HuH-7 (cell line): ENCODE measurements at places on chromosomes 2 and 18.

GRCh38 chr2:33136056-33136455 is 189.3 kb downstream of the LTBP1 start:
- no peak for DNase-seq

DNA sequence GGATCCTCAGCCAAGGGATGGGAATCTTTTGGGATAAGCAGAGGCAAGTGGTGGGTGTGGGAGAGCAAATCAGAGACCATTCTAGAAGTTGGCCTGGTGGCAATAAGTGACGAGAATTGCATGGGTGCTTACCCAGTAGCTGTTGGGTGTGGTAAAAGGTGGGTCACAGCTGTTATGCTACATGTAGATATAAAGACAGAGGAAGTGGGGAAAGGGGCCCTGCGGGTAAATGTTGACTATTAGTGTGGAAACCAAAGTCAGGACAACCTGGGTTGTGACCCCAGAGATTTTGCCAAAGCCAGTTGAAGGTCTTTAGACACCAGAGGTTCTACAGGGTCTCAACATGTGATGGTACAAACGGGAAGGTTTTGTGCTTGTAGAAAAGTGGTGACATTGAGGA is 443.6 kb upstream of the HNRNPA3 start:
- no peak for DNase-seq

DNA sequence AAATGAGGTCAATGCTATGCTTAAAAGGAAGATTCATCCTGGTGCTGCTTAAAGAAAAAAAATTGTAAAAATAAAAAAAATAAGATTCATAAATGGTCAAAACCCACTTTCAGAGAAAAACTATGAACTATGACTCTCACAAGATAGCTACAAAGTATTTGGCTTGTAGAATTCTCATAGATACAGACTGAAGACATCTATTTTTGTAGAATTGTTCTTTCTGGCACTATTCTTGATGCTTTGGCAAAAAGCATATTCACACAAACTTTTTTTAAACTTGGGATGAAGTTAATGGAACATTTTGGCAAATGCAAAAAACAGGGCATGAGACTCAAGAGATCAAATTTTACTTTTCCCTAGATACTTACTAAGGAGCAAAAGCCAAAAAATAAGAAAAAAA is 12.5 kb upstream of the ANKRD29 start:
- no peak for DNase-seq

DNA sequence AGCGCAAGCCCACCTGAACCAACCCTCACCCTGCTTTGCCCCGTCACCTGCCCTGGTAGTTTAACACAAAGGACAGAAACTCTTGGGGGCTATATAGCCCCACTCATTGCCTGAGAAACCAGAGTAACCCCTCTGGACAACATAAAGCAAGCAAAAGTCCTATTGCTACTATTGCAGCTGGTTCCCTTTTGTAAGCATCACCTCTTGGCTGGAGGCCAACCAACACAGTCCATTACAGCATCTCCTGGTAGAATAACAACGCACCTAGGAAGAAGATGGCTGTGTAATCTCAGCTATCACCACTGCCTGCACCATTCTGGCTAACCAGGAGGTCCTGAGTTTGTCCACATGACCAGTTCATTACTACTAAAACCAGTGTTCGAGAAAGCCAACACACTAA is 36.4 kb downstream of the FLACC1 start:
- DNase-seq: no peak

- no peak for DNase-seq
These were observed 259.1 kb downstream of the LNPK start for GRCh38 chr2:175743011-175743410.

DNA sequence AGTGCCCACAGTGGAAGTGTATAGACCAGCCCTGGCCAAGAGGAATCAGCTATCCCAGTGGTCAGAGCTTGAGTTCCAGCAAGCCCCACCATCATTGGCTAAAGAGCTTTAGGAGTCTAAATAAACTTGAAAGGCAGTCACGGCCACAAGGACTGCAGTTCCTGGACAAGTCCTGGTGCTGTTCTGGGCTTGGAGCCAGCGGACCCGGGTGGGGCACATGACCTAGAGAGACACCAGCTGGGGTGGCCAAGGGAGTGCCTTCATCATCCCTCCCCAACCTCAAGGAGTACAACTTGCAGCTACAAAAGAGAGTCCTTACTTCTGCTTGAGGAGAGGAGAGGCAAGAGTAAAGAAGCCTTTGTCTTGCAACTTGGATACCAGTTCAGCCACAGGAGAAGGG is 439.8 kb upstream of the TMEFF2 start:
- no peak for DNase-seq

GRCh38 chr2:88187927-88188326 is 17.8 kb downstream of the THNSL2 start:
- no peak for DNase-seq

DNA sequence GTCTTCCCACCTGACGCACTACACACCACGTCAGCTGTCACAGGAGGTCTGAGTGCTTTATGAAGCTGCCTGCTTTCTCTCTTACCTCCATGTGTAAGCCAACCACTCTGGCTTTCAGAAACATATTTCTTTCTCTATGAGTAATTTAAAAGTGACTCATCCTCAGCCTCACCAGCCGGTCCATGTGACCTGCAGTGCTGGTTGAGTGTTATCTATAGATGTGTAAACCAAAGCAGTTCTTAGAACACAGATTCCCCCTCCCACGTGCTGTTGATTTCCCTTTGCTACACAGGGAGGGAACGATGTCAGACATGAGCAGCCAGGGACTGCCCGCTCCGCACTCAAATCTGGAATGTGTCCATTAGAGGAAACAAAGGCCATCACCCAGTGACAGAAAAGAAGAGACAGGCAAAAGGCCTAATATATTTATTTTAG is 157.8 kb downstream of the BCL2 start:
- DNase-seq: no peak

- DNase-seq: no peak
These were observed 24.9 kb upstream of the CD8A start for GRCh38 chr2:86815611-86816010.

GRCh38 chr18:41579185-41579584 is 375.8 kb upstream of the PIK3C3 start:
- no peak for DNase-seq

GRCh38 chr2:85867556-85868292 is 21.1 kb downstream of the ST3GAL5 start:
- no peak for DNase-seq

DNA sequence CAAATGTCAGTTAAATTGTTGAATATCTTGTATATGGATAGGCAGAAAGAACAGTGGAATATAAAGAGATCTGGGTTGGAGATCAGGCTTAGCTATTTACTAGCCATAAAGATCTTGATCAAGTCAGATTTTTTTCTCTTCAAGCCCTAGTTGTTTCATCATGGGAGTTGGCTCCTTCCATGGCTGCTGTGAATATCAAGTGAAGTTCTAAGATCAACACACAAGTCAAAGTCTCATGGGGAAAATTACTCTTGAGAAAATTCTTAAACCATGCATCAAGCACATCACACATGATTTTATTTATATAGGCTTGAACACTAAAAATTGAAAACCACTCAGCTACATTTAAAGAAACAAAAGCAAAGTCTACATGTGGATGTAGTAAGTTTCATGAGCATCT is 79.8 kb downstream of the C1D start:
- no peak for DNase-seq

GRCh38 chr2:71891719-71892422 is 255.8 kb downstream of the CYP26B1 start:
- DNase-seq: no peak

- DNase-seq: no peak
These were observed 44.3 kb downstream of the SPRED2 start for GRCh38 chr2:65388051-65388531.

GRCh38 chr2:222176890-222177289 is 121.9 kb downstream of the PAX3 start:
- DNase-seq: no peak

GRCh38 chr2:12277241-12278034 is 439.3 kb upstream of the TRIB2 start:
- DNase-seq: no peak

DNA sequence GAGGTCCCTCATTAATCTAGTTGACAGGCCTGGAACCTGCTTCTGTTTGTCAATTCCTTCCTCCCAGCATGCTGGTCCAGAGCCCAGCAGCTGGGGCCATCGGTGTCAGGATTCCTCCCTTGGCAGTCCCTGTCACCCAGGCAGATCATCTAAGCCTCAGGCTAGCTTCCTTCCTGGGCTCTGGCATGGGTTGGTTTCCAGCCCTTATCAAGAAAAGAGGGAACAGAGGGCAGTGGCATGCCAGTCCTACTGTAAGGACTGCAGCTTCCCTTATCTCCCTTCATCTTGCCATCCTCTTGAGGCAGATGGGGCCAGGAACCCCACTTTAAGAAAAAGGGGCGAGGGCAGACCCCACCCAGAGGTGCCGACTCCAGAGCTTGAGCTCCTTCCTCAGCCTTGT is 10.9 kb upstream of the KCNK3 start:
- no peak for DNase-seq

DNA sequence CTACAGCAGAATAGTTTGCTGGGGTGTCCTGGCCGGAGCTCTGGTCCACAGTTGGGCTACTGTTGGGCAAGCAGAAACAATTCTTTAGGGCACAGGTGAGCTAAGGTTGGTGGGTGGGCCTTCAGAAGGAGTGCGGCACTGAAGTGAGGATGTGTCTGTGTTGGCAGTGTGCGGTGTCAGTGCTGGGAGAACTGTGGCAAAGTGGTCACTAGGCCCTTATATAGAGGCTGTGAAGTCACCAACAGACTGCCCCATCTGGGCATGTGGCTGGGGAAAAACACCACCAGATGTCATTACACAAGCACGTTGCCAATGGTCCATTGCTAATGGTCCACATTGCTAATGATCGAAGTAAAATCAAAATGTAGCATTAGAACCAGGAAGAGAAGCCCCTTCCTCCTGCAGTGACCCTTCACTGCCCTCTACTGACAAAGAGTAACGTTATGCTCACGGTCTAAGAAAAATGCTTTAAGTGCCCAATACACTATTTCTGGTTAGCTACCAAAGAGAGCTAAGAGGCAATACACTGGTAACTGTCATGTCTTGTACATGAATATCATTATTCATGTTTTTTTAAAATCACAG is 21.3 kb downstream of the SCN1A start:
- peak; percentile 20 for DNase-seq

- peak; percentile 63 for DNase-seq
These were observed 95.4 kb downstream of the LAMA1 start for GRCh38 chr18:7021994-7022840.

DNA sequence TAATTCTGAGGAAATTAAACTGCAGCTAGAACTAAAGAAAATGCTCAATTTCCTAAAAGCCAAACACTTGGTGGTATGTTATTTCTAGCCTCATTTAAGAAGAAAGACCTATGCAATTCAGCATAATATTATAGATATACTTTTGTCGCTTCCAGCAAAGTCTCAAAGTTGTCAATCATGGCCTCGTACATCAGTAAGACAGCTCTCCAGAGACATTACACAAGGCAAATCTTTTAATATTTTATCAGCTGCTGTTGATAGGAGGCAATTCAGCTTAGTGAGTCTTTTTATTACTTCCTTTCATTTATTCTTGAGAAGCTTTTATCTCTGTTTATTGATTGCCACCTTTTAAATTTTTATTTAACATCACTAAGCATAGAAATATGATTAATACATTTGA is 294.3 kb downstream of the FSIP2 start:
- DNase-seq: no peak

- no peak for DNase-seq
These were observed 184.2 kb upstream of the ZEB2 start for GRCh38 chr2:144703852-144704708.

DNA sequence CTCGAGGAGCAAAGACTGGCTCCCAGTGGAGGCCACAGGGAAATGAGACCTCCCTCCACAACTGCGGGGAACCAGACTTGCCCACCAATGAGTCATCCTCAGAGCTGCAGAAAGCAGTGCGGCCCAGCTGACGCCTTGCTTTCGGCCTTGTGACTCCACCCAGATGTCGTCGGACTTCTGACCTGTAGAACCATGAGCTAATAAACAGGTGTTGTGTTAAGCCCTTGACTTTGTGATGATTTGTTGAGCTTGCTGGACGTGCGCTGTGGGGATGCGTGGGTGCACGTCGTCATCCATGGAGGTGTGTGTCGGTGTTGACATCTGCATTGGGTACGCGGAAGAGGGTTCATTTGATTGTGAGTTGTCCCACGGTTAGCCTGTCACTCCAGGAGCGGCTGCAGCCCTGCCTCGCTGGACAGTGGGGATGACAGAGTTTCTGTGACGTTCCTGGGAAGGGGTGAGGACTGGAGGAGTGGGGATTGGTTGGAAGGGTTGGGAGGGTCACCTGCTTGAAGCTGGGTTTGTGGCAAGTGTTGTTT is 154.1 kb downstream of the SH3BP4 start:
- no peak for DNase-seq

DNA sequence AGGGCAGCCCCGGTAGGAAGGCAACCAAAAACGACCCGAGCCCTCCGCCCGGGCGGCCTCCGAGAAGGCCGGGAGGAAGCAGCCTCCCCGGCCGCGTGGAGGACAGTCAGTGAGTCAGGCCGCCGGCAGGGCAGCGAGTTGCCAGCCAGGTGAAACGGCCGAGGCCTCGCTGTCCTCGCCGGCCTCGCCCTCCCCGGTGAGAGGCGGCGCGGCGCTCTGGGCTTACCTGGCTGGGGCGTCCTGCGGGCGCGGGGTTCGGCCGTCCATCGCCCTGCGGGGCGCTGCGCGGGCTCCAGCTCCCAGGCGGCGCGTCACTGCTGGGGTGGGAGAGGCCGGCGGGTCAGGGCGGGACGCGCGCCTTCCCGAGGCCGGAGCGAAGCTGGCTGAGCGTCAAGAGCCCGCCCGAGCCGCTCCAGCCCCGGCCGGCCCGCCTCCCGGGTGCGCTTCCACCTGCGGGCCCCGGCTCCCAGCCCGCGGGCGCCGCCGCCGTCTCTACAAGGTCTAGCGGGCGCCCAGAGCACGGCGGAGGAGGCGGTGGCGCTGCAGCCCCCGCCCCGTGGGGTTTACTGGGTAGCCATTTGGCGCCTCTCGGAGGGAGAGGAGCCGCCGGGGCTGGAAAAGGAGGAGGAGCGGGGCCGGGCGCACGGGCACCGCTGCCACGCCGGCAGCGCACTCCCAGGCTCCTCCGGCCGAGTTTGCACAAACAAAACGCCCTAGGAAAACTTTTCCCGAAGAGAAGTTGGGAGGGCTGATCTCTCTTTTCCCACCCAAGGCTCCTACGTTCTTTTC is 499 bp downstream of the COBLL1 start:
- peak; percentile 80 for DNase-seq

GRCh38 chr2:130369965-130370341 is 14.1 kb downstream of the PTPN18 start:
- no peak for DNase-seq

- no peak for DNase-seq
These were observed 44.5 kb downstream of the METTL8 start for GRCh38 chr2:171389325-171389724.

GRCh38 chr2:232876161-232876977 is 6.3 kb downstream of the SNORC start:
- DNase-seq: peak; percentile 82

GRCh38 chr2:128903637-128904036 is 585.0 kb upstream of the HS6ST1 start:
- no peak for DNase-seq

- DNase-seq: no peak
These were observed 92.6 kb downstream of the TTC32 start for GRCh38 chr2:19809206-19809605.

GRCh38 chr2:33810046-33810835 is 211.1 kb upstream of the FAM98A start:
- DNase-seq: no peak

GRCh38 chr18:7485616-7486015 is 81.5 kb upstream of the PTPRM start:
- no peak for DNase-seq

- no peak for DNase-seq
These were observed 56.8 kb downstream of the C2orf74 start for GRCh38 chr2:61218817-61219170.

GRCh38 chr2:215567504-215567903 is 131.6 kb upstream of the FN1 start:
- DNase-seq: no peak
